Stimulated activated CD8-positive, alpha-beta memory T cell treated with anti-CD3 and anti-CD28 coated beads, Interleukin-15, amount 100 ng/mL, for 48 hours (primary cell): ENCODE measurements at places on chromosomes 3 and 15.

- DNase-seq: no peak
These were observed 170.8 kb downstream of the IGSF11 start for GRCh38 chr3:118863731-118864322.

- no peak for DNase-seq
These were observed 33.0 kb downstream of the GOLIM4 start for GRCh38 chr3:168062679-168063078.

GRCh38 chr3:23455084-23455483 lies 252.0 kb downstream of the UBE2E2 start:
- DNase-seq: no peak

DNA sequence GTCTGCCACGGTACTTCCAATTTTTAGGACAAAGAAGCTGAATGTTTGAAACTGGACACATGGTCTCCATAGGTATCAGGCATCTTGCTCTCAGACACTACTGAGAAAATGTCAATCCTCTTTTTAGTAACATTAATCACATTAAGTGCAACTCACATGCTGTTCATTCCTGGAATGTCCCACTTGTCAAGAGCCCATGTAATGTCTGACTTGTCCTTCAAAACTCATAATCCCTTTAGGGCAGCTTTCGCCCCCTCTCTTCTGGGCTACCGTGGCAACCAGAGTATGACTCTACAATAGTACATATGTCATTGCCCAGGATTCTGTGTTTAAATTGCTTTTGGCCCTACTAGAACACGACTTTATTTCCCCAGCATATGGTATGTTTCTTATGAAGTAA lies 12.3 kb downstream of the NUDT16 start:
- no peak for DNase-seq

DNA sequence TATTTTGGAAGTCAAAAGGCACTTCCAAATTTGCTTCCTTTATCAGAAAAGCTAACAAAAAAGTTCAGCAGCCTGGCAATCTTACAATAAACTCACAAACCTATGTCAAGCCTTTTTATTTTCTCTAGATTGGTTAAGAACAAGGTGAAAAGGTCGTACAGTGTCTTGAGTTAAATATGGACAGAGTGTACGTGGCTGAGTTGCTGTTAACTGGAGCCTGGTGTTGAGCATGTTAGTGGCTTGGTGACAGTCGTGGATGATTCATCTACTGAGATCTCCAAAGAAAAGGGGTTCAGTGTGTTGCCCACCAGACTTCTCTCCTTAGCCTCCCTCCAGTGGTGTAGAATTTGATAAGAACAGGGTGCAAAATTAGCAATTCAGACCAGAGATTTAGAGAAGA lies 89.7 kb downstream of the SSR3 start:
- no peak for DNase-seq

GRCh38 chr15:61467823-61468222 lies 238.7 kb upstream of the RORA start:
- no peak for DNase-seq
